ENCODE measurements at places on chromosomes 7 and 10. TPM values are rescaled to one million over a fixed set of nuclear protein-coding genes. Genes with fewer than 3 reads are reported as not detected.

Gene ASB10
- not detected for total RNA-seq

Gene ZNF438
- total RNA-seq, result 0.30 TPM

Gene GDF10
- not detected for total RNA-seq

Gene GPR15LG
- not detected for total RNA-seq

Gene HOXA2
- not detected for total RNA-seq

Gene CUZD1
- 0.13 TPM for total RNA-seq

Gene VPS37D
- 1.4 TPM for total RNA-seq

Gene CDH23
- total RNA-seq, result 0.07 TPM

DNA sequence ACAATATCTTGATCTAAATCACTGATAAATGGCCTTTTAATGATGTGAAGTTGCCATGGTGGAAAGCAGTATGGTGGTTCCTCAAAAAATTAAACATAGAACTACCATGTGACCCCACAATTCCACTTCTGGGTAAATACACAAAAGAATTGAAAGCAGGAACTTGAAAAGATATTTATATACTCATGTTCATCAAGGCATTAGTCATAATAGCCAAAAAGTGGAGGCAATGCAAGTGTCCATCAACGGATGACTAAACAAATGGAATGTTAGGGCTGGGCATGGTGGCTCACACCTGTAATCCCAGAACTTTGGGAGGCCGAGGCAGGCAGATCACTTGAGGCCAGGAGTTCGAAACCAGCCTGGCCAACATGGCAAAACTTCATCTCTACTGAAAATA is 2.0 kb upstream of the DNAJC12 start:
- peak; percentile 14 for DNase-seq

DNA sequence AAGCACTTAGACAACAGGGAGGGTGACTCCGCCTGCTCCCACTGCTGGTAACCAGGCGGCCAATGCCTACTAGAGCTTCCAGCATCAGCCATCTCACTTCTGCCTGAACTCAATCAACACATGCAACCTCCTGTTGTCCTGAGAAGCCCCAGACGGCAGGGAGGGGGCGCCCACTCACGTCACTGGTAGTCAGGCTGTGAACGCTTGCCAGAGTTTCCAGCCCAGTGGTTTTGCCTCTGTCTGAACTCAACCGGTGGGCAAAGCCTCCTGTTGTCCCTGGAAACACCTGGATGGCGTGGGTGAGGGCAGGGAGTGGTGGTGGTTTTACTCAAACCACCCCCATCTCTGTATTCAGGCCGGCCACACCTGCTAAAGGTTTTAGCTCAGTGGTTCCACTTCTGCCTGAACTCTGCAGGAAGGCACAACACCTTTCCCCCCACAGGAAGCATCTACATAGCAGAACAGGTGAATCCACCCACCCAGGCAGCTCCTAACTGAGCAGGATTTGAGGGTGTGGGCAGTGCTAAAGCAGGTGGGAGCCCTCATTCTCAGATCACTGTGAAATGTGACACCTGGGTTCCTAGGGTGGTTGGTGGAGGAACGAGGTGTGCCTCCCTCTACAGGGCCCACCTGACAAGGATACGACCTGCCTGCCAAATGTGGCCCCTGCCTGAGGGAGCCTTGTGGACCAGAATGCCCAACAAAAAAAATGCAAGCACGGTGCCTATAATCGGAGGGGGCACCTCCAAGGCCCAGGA is 563.0 kb upstream of the SEMA3D start:
- no peak for DNase-seq

DNA sequence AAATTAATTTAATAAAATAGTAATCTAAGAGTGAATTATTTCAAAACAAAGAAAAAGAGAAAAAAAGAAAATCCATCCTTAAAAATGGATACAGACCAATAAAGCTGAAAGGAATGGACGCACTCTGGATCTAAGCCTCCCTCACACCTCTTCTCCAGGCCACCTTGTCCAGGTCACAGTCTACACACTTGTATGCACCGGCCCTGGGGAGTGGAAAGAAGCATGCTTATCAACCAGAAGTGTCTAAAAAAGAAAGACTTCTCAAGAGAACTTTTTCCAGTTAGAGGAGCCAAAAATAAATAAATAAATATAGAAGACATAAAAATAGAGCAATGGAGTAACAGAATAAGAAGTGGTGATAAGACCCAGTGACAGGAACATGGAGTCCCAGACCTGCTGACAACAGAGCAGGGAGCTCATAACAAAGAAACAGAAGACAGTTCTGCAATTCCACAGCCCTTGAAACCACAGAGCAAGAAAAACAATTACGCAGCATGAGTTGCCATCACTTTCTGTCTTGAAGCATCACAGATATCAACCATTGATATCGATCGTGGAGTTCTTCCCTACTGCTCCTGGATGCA is 311.7 kb upstream of the NFE2L3 start:
- DNase-seq, result no peak

- DNase-seq, result no peak
These were observed 919 bp downstream of the SLC29A4 start for GRCh38 chr7:5283421-5284303.

DNA sequence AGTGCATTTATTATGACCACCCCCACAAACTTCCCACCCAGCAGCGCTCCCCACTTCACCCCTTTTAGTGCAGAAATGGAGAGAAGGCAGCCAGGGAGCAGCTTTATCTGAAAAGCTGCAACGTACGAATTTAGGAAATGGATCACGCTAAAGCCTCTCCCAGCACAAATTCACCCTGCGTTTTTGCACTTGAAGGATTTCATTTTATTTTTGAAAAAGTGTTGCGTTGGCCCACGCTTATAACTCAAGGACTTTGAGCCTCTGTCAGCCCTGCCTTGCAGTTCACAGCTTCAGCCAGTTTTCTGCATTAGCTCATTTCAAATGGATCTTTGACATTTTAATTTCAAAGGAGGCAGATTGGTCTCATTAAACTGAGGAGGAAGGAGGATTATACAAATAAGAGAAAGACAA is 556.1 kb downstream of the KCNMA1 start:
- DNase-seq, result no peak

- DNase-seq, result peak; percentile 6
These were observed 16.8 kb downstream of the OSBPL3 start for GRCh38 chr7:24963218-24963617.

GRCh38 chr7:95899919-95900513 is 127.7 kb downstream of the DYNC1I1 start:
- DNase-seq, result no peak

GRCh38 chr10:71426058-71426605 is 29.4 kb downstream of the CDH23 start:
- DNase-seq, result no peak

DNA sequence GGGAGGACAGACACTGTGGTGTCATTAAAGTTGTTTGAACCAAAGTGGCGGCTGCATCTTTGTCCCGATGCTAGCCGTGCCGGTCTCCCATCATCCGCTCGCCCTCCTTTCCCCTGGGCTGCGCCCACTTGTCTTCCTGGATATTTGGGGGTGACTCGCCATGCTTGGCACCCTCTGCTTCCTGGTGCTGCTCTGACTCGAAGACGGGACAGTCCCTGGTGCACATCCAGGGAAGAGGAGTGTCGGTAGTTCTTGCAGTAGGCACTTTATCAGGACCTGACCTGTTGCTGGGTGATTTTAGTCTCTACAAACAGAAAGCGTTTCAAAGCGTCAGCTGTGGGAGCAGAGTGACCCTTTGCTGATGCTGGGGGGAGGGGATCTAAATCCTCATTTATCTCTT is 68.3 kb upstream of the DNAJB6 start:
- DNase-seq, result peak; percentile 42

DNA sequence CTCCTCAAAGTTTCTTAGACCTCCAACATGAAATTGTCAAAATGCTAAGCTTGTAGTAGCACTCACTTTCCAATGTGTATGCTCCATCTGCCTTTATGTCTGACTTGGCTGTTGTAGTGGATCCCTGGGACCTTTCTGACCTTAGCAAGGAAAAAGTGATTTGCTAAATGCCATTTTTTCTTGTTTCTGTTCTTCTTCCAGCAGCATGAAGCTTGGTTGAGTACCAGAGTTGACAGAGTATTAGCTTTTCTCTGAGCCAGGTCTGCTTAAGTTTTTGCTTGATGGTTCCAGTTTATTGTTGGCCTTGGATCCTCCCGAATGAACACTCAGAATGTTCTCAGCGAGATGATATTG is 168.7 kb downstream of the SND1 start:
- no peak for DNase-seq

DNA sequence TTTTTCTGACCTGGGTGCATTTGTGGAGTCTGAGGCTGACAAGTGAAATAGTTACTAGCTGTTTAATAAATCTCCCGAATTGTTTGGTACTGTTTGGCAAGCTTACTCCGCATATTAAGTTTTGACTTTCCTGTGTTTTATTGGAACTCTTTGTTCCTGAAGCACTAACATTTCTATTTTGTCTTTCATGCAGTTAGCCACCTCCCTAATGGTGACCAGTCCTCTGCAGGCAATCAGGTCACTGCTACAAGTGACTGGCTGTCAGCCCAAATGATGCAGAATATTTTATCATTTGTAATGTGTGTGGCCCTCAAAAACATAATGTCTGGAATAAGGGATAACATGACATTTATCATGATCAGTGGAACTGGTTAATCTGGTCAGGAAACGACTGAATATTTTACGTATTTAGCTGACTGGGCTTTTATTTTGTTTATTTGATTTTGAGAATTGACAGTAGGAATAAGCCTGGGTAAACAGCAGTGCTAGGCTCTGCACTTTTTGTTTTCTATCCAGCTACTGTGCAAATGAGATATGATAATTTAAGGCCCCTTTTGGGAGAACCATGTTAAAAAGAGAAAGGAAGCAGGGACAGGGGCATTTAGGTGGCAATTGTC is 82.9 kb downstream of the ST7 start:
- DNase-seq, result no peak

GRCh38 chr10:102545997-102546396 is 42.2 kb downstream of the SUFU start:
- no peak for DNase-seq

DNA sequence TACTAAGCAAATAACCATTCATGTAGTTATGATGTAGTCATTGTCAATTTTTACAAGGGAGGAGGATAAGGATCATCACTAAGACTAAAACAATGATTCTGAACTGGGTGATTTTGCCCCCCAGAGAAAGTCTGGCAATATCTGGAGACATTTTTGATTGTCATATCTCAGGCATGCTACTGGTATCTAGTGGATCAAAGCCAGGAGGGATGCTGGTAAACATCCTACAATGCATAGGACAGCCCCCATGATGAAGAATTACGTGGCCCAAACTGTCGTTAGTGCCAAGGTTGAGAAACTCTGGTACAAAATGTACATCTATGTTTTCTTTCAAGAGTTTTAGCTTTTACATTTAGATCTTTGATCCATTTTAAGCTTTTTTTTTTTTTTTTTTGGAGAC is 57.3 kb downstream of the GBF1 start:
- peak; percentile 58 for DNase-seq

DNA sequence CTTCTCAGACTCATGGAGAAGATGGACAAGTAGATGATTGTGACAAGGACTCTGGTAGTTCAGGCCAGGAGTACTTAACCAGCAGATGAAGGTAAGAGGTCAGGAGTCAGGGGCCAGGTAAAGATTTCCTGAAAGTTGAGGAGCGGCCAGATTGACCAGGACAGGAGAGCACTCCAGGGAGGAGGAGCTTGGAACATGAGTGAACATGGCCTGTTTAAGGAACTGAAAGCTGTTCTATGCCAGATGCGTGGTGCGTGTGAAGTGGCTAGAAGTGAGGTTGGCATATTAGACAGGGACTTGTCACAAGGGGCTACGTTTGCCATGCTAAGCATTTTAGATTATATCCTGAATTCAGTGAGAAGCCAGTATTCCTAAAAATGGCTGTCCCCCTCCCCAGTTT is 157.2 kb downstream of the WNT2 start:
- no peak for DNase-seq

DNA sequence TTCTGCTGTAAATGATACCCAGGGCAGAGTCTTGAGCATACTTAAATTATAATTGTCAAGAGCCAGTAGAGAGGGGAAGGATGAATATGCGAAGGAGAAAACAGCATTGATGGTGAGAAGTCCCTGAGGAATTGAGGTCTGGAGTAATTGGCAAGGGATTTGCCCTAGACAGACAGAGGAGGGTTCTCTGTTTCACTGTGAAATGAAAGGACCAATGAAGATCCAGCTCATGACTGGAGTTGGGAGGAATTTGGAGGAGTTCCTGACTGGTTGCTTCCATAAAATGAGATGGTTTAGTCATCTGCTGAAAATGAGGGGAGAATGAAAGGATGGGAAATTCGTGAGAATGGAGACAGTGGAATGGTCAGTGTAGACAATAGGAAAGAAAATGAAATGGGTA is 6.8 kb downstream of the PRPF18 start:
- DNase-seq, result no peak

- DNase-seq, result no peak
These were observed 99.3 kb upstream of the THSD7A start for GRCh38 chr7:11931307-11931706.

DNA sequence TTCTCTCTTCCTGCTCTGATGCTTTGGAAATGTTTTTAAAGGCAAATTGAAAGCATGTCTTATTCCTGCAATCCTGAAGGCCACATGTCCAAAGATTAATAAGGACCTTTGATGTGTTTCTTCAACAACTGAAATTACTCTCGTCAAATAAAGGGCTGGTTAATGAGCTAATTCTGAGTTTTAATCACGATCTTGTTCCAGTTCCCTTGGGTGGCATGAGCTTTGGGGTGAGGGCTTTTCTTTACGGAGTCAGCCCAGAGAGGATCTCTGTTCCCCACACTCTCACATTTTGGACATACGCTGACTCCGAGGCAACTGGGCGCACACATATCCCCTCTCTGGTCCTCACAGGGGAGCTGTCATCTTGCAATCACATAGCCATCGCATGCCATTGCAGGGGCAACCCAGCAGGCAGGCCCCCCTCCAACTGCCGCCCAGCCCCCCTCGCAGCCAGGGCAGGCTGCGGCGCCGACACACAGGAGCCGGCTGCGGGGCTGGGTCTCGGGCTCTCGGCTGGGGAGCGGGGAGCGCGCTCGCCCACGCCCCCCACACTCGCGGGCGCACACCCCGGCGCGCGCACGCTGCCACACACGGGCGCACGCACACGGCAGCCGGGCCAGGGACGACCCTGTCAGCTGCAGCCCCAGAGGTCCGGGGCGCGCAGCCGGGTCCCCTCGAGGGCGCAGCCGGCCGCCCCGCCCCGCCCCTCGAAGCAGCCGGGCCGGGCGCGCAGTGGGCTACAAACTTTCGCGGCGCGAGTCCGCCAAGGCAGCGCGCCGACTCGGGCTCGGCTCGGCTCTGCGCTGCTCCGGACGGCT is at the start of gene GDF10:
Gene GDF10 (plus strand): TSS at position 587 of the 818 bp plus-strand sequence. CDS start 455 bp downstream, outside the sequence.
- DNase-seq, result no peak

GRCh38 chr7:29449569-29450260 is 113.9 kb upstream of the PRR15 start:
- no peak for DNase-seq

- no peak for DNase-seq
These were observed 26.2 kb upstream of the LMBR1 start for GRCh38 chr7:156919132-156919713.

DNA sequence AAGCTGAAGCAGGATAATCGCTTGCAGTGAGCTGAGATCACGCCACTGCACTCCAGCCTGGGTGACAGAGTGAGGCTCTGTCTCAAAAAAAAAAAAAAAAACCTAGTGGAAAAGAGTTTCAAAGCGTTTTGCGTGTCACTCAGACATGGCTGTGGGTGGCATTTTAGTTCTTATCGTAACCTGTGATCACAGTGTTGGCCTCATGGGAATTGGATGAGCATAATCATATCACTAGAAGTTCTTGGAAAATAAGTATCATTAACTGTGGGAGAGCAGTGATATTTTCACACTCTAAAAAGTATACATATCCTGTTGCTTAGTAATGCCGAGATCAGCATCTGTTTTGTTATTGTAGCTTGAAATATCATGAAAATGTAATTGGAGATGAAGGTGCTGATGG is 92.6 kb downstream of the CREM start:
- DNase-seq, result no peak

GRCh38 chr7:112869111-112869774 is 79.0 kb upstream of the TMEM168 start:
- DNase-seq, result peak; percentile 9

GRCh38 chr7:117083648-117084047 is 130.3 kb downstream of the ST7 start:
- no peak for DNase-seq

Measured in MG63 (cell line).